Caudate nucleus (tissue), 63 donors: ENCODE measurements at places on chromosomes 1 and 21.

DNA sequence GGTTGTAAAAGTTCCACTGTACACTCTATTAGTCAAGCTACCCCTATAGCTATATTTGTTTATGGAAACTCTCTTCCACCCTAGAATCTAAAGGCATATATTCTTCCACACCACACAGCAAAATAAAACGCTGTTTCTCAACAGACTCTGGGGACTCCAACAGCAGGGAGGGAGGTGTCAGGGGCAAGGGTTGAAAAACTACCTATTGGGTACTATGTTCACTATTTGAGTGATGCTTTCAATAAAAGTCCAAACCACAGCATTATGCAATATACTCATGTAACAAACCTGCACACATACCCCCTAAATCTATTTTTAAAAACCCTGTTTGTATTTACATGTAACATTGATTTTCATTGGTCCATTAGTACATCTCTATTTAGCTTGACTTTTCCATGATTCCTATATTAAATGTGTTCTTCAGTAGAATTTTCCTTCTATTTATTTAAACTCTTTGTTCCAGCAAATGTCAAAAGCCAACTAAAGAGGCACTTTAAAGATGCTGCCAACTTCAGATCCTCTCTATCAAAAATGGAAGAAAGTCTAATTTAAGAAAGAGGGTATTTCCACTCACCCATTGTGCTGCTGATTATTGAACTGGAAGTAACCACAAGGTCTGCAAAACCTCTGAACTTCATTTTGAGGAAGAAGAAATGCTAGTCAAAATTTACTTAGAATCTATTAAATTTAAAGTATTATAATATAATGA lies 26.2 kb downstream of the RGS7 start:
- no peak for DNase-seq

DNA sequence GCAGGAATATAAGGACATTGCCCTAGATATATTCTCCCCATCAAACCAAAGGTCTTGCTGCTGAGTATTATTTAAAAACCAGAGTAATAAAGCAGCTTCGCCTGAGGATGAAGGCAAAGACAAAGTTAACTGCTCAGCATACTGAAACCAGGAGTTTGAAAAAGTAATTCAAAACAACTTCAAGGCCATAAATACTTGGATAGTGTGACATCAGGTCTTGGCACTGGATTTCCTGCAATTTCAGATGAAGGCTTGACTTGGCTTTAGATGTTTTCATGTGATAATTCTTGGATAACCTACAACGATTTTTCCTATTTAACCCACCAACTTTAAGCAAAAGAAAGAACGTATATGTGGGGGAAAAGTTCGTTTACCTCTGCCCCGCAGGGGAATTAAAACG lies 10.6 kb downstream of the SOD1 start:
- no peak for DNase-seq

DNA sequence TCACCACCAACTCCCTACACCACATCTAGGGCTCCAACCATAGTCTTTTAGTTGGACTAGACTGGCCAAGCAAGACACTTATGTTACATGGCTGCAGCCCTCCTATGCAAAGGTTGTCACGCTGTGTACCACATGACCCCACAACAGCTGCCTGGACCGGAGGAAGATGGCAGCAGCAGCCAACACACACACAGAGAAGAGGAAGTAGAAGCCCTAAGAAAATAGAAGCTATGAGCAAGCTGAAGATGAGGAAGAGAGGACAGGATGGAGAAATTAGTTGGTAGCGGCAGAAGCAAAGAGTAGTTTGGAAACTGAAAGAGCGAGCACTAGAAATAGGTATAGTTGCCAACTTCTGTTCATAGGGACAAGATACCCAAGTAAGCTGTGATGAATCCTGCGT lies 60.8 kb upstream of the RALGPS2 start:
- no peak for DNase-seq

DNA sequence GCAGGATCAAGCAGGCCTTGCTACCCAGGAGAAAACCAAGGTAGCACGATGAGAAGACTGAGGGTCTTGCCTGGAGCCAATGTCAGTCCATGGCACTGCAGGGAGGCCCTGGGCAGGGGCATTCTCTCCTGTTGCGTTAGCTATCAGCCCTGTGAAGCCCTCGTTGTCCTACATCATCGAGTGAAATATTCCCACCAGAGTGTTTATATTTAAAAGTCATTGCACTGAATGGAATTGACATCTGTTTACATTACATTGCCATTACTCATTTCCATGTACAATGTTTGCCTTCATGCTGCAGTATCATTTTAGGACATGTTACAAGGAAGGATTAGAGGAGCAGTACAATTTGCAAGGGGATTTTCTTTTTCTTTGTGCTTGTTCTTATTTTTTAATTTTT lies 243.9 kb downstream of the KAZN start:
- DNase-seq, result no peak

DNA sequence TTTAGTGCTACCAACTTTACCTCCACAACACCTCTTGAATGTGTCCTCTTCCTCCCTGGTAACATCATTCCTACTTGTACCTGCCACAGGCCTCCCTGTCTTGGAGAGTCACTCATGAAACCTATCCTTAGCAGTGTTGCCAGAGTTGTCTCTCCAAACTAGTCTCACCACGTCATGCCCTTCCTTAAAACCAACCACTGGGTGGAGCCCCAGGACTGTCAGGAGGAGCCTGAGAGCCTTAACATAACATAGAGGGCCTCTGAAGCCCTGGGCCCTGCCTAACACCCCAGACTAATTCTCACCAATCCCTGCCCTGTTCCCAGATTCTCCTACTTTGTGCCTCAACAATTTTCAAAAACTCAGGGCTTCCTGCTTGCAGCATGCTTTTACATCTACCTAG lies 65.3 kb downstream of the ZNF697 start:
- peak; percentile 51 for DNase-seq

GRCh38 chr1:160713161-160713560 lies 1.5 kb upstream of the CD48 start:
- no peak for DNase-seq

DNA sequence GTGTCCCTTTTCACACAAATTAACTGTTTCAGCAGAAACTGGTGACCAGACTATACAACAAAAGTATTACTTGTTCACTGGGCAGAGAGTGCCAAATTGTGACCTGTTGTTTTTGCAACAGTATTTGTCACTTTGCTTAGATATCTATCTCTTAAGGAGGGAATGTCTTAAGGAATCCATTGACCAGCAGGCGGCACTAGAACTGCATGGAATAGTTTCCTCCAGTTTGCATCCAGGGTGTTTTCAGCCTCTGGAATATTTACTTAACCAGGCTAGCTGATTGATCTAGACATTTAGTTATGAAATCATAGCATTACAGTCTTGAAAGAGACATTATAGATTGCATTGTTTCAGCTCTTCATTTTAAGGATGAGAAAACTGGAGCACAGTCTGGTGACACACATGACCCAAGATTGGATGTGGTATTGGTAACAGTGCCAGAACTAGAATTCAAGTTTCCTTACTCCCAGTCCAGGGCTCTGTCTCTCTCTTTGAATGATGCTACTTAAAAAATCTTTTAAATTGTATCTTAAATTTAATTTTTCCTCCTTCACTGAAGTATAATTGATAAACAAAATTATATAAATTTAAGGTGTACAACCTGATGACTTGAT lies 16.9 kb downstream of the RPTN start:
- no peak for DNase-seq

DNA sequence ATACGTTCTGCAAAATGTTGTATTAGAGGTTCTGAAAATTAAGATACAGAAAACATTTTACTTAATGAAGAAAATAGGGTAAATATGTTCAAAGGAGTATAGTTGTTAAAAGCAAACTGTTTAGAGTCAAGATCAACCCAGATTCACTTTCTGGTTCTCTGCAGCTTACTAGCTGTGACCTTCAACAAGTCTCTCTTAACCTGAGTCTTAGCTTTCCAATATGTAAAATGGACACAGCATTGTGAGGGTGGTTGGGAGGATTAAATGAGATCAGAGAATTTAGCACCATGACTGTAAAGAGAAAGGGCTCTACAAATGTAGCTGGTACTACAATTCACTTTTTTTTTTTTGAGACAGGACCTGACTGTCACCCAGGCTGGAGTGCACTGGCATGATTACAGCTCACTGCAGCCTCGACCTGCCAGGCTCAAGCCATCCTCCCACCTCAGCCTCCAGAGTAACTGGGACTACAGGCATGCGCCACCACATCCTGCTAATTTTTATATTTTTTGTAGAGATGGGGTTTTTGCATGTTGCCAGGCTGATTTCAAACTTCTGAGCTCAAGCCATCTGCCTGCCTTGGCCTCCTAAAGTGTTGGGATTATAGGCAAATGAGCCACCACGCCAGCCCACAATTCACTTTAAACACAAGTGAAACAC lies 43.9 kb downstream of the ATP1A1 start:
- DNase-seq, result no peak

DNA sequence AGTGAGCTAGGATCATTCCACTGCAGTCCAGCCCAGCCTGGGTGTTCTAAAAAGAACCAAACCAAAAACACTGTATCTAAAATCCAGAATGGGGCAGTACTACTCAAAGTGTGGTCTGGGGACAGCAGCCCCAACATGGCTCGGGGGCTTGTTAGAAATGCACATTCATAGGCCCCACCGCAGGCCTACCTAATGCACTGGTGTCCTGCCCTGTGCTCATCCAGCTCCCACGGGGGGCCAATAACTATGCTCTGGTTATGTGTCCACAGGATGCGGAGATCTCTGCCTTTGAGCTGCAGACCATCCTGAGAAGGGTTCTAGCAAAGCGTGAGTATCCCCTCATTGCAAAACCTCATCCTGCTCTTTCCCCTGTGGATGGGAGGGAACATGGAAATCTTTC lies 51.5 kb downstream of the CAPN2 start:
- DNase-seq, result no peak

DNA sequence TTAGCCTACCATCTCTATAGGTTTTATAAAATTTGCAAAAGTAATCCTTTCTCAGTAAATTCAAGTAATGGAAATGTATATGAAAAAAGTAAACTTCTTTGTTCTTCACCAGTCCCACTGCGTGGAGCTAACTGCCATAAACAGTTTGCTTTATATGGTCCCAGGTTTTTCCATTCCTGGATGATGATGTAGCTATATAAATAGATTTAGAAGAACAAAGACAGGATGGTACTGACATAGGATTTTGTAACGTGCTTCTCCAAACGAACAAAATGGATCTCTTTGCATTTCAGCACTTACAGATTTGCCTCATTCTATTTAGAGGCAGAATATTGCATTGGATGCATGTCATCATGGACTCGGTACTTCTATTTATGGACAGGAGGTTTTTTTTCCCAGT lies 57.3 kb downstream of the SMYD2 start:
- no peak for DNase-seq

GRCh38 chr1:240883490-240883889 lies 271.5 kb upstream of the GREM2 start:
- no peak for DNase-seq

- no peak for DNase-seq
These were observed 15.6 kb downstream of the CFAP410 start for GRCh38 chr21:44323591-44323990.

DNA sequence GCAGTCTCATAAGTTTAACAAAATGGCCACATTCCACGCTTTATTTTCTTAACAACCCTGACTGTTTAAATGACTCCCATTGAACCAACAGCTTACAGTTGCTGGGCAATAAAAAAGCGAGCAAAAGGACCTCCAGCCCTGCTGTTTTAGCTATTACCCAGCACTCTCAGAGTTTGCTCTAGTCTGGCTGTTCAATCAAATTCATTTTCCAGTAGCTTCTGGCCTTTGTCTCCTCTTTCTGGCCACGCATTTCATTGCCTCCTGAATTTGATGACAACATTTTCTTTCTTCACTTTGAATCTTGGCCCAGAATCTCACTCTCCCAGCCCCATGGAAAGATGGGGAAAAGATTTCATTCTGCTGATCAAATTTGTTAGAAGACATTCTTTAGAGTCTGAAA lies 44.1 kb upstream of the DOCK7 start:
- DNase-seq, result no peak

- DNase-seq, result no peak
These were observed 37.9 kb upstream of the RHOU start for GRCh38 chr1:228697207-228698016.

DNA sequence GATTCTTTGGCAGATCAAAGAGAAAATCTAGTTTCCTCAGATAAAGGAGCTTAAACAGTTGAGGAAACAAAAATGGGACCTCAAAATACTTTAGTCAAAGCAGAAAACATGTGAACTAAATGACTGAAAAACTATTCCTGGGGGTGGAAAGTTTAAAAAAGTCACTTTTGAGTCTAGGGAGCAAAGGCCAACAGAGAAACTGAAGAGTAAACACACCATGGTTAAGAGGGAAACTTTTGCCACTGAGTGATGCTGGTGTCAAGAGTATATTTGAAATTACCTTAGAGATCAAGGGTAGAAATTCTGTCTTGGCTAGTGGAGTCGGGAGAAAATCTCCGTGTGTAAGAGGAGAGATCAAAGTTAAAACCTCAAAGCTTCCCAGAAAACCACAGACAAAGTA lies 501.2 kb upstream of the ADGRL4 start:
- DNase-seq, result no peak

DNA sequence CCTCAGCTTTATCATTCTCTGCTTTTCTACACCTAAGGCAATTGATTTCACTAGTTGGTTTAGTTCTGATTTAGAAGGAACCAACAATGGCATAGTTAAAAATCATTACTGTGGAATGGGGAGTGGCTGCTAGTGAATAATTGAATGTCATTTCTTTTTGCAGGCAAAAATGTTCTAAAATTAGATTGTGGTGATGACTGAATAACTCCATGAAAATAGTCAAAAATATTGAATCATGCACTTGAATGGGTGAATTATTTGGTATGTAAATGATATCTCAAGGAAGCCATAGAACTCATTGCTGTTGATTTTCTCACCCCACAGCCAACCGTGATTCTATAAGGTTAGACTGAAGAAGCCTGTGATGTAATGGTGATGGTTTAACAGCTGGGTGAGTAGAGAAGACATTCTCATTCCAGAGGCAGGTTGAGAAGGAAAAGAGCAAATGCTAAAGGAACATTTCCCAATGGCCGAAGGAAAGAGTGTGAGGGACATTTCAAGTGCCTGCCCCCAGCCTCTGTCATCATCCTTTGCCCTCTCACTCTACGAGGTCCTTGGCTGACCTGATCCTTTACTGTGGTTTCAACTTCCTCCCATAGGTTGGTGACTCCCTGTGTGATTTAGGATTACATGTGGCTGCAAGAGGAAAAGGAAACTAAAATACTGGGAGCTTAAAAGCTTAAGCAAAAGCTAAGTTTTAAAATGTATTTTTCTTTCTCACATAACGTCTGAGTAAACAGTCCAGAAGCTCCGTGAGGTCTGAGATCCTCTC lies 12.5 kb downstream of the OVAAL start:
- no peak for DNase-seq

DNA sequence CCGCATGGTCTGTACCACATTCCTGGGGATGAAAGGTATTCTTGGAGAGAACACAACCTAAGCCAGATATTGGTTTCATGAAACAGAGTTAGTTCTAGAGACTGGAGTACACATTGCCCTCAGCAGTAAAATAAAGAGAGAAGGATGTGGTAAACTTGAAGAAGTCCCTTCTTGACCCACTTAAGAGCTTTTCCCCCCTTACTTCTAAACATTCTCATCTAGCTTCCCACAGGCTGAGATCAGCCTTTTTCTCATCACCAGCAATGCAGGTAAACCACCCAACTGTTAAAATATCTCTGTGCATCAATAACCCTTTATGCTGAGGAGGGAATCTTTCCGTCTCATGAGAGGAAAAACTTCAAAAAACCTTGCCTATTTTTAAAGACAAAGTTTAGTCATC lies 62.6 kb downstream of the SUSD4 start:
- no peak for DNase-seq
